ENCODE measurements at places on chromosomes 6 and 20.

DNA sequence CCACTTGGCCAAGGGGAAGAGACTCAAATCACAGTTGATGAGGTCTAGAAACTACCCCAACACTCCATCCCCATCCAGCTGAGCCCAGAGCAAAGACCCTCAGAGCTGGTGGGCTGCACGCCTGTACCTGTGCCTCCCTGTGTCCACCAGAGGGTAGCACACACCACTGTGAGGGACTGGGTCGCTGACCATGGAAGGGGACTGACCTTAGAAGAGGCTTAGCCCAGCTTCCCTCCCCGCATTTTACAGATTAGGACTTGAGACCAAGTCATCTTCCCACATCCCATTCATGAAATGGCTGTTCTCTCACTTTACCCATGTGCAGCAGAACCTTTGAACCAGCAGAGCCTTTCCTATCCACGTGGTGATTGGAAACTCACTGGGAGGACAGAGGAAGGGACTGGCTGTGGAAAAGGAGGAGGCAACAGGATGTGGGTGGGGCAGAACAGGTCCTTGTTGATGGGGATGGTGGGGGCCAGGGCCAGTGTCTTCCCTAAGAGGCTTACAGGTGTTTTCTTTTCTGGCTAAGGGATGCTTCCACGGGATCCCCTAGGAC is 44.3 kb downstream of the CPXM1 start:
- DNase-seq: no peak

- DNase-seq: no peak
Observed at GRCh38 chr6:19590501-19591131, 246.6 kb upstream of the ID4 start.

DNA sequence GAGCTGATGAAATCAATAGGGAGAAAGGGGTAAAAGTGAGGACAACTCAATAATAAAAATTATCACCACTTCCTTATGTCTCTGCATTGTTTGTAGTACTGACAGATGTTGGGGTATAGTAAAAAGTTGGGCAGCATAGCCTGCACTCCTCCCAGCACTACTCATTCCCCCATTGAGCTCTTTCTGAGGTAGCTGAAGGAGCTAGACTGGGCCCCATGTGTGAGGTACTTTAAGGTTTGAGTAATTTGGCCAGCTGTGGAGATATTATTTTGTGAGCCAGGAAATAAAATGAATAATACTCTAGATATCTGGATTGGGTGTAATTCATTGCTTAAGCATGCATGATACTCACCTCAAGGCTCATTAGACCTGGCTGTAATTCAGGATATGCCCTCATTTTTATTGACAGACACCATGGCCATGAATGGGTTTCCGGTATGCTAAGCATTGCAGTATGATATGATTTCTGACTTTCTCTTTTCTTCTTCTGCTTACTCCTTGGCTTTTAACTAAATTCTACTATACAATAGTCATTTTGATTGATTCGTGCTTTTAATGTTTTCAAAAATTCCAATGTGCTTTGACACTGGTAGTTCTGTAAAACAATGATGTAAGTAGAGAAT is 283.9 kb upstream of the RIMS1 start:
- DNase-seq: no peak

DNA sequence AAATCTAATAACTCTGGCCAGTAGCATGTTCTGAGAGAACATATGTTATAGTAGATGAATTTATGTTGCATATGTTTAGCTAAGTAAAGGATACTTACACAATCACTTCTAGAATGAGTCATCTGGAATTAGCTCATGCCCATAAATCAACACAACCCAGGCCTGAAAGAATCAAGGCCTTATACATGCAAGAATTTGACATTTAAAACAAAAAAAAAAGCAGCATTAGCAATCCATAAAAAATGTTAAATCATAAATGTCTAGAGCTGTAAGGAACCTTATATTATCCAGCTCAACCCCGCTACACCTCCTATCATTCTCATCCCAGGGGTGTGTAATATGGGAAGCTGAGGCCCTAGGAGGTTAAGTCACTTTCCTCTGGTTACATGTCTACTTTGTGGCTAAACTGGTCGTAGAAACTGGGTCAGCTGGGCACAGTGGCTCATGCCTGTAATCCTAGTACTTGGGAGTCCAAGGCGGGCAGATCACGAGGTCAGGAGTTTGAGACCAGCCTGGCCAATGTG is 105.2 kb upstream of the CARMIL1 start:
- no peak for DNase-seq

DNA sequence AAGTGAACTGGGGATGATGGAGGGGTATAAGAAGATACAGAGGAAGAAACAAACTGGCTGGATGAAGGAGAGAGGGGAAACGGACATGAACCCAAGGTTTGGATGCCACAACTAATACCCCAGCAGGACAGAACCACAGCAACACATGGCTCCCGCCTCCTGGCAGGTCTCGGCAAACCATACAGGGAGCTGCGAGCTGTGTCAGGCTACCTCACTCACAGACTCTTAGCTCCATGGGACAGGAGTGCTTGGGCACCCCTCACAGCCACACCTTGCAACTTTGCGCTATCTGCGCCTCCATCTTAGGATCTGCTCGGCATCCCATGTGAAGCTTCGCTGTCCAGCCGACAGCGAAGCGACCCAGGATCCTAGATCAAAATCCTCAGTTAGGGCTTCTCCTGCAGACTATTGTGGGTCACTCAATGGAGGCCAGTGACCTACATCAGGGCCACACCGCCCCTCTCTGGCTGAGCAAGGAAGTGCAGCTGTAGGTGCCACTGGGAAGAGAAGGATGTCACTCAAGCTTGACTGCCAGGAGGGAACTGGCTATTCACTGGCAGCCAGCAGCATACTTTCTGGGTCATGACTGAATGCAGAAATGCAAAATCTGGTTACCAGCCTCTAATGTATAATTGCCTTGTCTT is 174.4 kb upstream of the RIN2 start:
- peak; percentile 12 for DNase-seq

DNA sequence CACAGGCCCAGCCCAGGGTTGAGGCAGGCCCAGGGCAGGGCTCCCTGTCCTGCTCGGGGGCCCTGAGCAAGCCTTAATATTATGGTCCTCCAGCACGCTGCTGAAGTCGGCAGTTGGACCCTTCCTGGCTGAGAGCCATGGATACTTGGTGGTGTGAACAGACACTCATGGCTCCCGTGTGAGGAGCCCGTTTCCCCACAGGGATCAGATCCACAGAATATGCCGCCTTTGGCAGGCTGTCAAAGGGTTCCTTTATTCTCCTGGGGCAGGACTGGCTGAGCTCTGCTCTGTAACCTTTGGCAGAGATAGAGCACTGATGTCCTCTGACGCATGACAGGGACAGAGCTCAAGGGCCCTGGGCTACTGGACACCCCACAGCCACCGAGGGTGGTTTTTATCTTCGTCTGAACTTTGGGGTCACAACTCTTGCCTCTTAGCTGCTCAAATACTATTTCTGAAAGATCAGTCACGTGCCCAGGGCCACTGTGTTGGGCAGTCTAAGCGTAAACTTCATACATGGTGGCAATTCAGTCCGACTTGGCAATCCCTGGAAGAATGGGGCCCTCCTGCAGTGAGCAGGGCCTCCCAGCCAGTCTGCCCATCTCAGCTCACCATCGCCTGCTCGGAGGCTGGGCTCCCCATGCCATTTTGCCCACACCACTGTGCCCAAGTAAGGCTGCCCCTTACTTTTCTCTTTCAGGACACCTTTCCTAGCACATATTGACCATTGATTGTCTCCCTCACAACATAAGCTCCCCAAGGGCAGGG is 49.1 kb downstream of the TTI1 start:
- DNase-seq: no peak

- no peak for DNase-seq
Observed at GRCh38 chr20:35972462-35972861, 4.1 kb downstream of the CNBD2 start.

DNA sequence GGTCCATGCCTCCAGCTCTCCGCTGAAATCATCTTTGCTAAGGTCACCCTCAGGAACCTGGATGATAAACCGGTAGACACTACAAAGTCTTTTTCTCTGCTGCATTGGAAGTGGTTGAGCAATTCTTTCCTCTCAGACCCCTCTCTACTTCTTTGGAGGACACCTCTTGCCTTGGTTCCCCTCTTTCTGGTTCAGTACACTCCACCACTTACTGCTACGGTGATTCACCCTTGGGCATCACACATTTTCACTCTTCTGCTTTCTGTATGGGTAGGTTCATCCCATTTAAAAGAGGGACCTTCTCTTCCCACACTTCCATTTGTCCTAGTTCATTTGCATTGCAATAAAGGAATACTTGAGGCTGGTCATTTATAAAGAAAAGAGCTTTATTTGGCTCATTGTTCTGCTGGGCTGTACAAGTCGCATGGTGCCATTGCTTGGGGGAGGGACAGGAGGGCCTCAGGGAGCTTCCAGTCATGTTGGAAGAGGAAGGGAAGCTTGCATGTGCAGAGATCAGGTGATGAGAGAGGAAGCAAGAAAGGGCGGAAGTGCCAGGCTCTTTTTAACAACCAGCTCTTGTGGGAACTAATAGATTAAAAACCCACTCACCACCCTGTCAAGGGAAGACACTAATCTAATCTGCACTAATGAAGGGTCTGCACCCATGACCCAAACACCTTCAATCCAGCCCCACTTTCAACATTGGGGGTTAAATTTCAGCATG is 149.7 kb upstream of the TMEM170B start:
- no peak for DNase-seq

DNA sequence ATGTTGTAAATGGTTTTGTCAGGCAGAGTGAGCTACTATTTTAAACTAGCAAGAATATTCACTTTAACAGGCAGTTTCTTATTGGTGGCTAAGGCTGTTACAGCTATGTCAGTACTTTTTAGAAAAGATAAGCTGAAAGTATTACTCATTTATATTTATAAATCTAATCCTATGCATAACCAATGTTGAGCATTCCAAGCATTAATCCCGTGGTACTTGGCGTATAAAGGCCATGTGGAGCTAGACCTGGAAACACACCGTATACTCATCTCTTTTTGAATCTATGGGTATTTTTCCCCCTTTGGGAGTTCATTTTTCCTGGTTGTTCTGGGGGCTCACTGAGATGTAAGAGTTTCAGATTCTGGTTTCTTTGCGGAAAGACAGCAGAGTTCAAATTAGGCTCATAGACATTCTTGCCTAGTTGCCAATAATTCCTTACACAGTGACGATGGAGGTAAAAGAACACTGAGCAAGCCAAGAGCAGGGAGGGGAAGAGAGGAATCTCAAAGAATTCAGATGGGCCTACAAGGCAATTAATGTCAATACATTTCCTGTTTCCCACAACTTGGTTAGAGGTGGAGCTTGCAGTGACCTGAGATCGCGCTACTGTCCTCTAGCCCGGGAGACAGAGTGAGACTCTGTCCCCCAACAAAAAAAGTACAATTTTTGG is 211.5 kb downstream of the SOX4 start:
- no peak for DNase-seq

All from stimulated activated CD4-positive, alpha-beta T cell treated with anti-CD3 and anti-CD28 coated beads, Interleukin-1b, Interleukin-23, amount 100 ng/mL, for 24 hours (primary cell).